Stimulated activated CD4-positive, alpha-beta T cell treated with anti-CD3 and anti-CD28 coated beads, Interleukin-2, amount 100 ng/mL, for 4 hours (primary cell): ENCODE measurements at places on chromosomes 13 and 19.

GRCh38 chr13:21901811-21902708 lies 231.2 kb downstream of the FGF9 start:
- no peak for DNase-seq

- DNase-seq, result no peak
Observed at GRCh38 chr13:101752432-101752831, 300.0 kb downstream of the ITGBL1 start.

DNA sequence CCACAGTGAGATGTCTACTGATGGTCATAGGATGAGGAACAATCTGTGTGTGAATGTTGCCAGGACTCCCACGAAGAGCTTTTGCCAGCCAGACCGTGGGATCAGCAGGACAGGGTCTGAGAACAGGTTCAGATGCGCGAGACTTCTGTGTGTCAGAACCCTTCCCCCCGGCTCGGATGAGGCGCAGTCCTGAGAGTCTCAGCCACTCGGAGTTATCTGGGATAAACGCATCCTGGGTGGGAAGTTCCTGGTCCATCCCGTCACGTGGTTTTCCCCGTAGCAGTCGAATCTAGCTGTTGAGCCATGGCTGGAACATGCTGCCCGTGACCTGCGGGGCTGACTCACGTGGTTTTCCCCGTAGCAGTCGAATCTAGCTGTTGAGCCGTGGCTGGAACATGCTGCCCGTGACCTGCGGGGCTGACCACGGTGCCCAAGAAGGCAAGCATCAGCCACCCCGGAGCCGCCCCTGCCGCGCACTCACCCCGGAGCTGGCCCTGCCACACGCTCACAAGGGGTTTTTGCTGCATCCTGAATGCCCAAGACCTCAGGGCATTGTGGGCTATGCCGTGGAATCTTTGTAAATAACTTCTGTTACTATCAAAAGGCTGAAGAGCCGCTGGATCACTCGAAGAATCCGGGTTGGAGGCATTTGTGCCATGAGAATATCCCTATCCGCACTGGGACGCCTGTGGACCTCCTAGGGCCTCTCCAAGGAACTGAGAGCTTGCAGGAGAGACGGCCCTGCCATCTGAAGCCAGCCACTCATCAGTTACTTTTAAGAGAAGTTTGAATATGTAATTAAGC lies 130.8 kb upstream of the MCF2L start:
- no peak for DNase-seq

- DNase-seq, result no peak
Observed at GRCh38 chr19:3477951-3478350, 2.4 kb downstream of the SMIM24 start.

DNA sequence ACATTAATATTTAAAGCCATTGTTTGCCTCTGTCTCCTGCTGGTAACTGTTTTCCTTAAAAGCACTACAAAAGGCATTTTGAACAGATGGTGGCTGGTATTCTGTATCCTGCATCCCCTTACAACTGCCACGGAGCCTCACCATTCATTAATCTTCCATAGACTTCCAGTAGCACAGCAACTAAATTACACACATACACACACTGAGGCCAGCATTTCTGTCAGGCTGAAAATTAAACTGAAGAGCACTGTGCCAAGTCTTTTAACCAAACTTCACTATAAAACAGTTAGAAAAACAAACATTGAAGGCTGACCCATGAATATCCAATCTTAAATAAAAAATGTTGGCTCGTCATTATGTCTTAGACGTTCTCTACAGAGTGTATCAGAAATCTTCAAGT lies 697.8 kb downstream of the DACH1 start:
- DNase-seq, result no peak

DNA sequence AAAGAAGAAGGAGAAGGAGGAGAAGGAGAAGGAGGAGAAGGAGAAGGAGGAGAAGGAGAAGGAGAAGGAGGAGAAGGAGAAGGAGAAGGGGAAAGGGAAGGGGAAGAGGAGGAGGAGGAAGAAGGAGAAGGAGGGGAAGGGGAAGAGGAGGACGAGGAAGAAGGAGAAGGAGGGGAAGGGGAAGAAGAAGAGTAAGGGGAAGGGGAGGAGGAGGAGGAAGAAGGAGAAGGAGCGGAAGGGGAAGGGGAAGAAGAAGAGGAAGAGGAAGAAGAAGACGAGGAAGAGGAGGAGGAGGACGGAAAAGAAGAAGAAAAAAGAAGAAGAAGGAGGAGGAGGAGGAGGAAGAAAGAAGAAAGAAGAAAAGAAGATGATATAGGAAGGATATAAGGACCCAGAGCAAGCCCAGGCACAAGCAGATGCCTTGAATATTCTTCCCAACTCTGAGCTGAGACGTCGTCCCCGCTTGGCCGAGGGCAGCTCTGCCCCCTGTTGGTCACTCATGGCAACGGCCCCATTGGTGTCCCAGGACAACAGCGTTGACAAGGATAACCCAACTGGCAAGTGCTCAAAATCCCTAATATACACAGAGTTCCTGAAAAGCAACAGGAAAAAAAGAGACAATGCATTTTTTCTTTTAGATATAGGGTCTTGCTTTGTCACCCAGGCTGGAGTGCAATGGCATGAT lies 30.6 kb upstream of the IGSF23 start:
- DNase-seq, result no peak

DNA sequence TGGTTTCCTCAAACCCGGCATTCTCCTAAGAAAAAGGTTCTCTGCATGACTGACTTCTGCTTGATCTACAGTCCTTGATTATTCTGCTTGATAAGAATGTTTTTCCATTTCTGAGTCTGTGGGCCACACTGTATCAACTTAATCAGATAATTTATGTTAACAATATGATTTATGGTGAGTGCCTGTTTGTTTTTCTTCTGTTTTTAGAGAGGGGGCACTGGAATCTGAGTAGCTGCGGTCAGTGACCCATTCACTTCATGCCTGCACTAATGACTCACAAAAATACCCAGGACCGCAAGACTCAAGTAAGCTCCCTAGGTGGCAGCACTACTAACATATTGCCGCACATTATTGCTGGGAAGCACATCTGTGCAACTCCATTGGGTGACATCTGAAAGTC lies 542.3 kb upstream of the ATXN8OS start:
- no peak for DNase-seq

DNA sequence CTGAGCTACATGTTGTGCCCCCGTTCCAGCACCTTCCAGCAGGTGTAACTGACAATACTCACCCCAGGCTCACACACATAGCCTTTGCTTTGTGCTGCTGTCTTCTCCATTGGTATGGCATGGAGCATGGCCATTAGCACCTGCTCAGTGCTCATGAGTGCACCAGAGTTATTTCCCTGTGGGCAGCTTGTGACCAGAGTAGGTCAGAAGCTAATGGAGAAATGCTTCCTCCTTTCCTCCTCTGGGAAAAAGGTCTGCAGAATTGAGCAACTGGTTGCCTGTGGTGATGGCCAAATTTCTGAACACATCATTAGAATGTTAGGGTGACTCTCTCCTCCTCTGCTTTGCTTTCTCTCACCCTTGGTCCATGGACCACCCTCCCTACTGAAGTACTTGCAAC lies 344.5 kb upstream of the TMTC4 start:
- no peak for DNase-seq

DNA sequence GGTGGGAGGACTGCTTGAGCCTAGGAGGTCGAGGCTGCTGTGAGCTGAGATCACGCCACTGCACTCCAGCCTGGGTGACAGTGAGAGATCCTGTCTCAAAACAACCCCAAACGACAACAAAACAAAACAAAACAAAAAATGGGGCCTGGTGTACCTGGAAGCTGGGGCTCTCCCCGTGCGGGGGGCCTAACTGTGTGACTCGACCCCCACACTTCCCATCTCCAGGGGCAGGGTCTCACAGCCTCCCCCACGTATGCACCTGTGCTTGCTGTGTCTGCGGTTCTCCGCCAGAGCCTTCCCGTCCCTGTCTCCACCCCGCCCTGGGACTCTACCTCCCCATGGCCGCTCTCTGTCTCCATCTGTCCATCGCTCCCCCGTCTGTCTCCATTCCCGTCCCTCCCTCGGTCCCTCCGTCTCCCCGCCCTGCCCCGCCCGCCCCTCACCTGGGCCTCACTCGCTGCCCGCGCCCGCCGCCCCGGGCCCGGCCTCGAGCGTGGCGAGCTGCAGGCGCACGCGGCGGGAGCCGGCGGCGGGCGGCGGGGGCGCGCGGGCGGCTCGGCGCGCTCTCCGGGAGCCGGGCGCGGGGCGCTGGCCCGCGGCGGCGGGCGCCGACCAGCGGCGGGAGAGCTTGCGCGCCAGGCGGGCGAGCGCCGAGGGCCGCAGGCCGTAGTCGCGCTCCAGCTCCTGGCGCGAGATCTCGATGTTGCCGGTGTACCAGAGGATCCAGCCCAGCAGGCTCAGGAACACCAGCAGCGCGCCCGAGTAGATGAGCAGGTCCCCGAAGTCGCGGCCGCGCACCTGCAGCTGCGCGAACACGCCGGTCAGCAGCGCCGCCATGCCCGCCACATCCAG lies 587 bp downstream of the TMEM238 start:
- DNase-seq, result no peak

- no peak for DNase-seq
Observed at GRCh38 chr13:27619093-27619727, 1.1 kb downstream of the LNX2 start.

DNA sequence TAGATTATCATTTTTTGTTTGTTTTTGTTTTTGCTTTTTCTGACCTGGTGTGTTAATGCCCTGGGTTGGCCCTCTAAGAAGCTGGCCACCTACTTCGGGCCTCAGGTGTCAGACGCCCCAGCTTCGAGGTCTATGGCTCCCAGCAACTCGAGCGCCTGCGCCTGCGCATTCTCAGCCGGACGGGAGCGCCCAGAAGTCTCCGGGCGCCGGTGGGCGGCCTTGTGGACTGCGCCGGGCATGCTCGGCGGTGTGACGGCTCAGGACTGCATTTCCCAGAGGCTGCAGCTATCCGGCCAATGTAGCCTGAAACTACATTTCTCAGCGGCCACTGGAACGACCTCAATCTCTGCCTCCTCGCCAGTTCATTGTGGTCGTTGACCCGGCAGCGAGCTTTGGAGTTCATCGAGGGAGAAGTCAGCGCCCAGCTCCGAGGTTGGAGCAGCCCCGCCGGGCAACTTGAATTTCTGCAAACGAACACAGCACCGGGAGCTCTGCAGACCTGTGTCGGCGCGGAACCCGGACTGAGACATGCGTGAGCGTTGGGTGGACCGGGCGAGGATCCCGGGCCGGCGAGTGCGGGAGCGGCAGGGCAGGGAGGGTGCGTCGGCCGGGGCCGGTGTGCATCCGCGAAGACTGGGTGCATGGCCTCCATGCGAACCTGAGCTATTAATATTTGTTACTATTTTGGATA lies at the start of gene ZNF30:
Gene ZNF30 (plus strand): TSS at position 219 of the 691 bp plus-strand sequence. CDS start 3,045 bp downstream, outside the sequence.
- DNase-seq, result peak; percentile 71

DNA sequence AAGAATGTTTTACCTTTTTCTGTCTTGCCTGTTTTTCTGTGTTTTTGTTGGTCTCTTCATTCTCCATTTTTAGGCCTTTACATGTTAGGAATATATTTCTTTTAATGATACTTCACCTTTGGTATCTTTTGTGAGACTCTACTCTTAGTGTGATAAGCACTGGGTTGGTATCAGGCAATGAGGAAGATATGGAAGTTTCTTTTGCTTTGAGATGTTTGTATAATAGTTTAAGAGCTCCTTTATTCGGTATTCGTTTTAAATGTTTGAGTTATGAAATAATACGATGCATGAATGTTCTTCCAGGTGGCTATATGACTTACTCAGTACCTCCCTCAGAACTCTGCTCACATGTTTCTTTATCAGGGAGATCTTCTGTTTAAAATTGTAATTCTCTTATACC lies 144.8 kb downstream of the PDS5B start:
- no peak for DNase-seq

DNA sequence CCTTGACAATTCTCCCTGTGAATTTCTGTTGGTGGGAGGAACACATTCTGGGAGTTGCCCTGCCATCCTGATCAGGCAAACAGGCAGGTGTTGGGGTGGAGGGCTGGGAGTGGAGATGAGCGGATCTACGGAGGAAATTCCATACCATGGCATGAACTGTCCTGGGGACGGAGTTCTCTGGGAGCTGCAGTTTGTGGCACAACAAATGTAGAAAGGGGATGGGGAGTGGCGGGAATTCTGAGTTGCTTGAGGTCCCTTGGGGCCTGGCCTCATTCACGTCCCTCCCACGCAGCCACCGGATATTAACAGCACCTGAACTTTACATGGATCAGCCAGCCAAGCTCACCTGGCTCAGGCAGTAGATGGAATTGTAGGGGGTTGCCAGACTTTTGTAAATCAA lies 70.0 kb downstream of the CHST8 start:
- DNase-seq, result no peak

- no peak for DNase-seq
Observed at GRCh38 chr19:571566-571974, 826 bp upstream of the BSG start.

DNA sequence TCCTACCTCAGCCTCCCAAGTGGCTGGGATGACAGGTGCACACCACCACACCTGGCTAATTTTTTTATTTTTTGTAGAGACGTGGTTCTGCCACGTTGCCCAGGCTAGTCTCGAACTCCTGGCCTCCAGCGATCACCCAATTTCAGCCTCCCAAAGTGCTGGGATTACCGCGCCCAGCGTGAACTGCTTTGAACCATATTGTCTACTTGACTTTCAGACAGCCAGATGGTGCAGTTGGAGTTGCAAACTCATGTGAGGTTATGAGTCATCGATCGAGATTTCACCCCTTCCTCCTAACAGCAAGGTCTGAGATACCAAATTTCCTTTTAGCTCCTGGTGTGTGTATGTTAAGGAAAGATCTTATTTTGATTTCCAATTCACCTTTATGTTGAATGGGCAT lies 2.7 kb downstream of the SLC27A1 start:
- DNase-seq, result no peak

DNA sequence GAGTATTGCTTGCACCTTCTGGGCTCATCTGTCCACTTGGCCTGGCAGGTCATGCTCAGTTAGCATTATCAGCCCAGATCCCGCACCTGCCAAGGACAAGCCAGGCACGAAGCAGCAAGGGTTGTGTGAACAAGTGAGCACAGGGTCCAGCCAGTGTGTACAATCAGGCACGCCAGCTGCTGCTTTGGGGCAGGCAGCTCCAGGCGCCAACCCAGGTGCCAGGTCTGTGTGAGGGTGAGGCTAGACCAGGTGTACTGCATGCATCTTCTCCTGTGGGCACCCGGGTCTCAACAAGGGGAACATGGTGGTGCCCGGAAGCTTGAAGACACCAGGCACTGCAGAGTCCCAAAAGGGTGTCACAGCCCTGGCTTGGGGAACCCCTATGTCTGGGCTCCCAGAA lies 1446.8 kb downstream of the PCDH9 start:
- no peak for DNase-seq

- peak; percentile 67 for DNase-seq
Observed at GRCh38 chr19:6530386-6531162, at the start of gene TNFSF9. TSS of gene TNFSF9 (plus strand) at chr19:6531026. CDS start at chr19:6531037, 11 bp downstream.

DNA sequence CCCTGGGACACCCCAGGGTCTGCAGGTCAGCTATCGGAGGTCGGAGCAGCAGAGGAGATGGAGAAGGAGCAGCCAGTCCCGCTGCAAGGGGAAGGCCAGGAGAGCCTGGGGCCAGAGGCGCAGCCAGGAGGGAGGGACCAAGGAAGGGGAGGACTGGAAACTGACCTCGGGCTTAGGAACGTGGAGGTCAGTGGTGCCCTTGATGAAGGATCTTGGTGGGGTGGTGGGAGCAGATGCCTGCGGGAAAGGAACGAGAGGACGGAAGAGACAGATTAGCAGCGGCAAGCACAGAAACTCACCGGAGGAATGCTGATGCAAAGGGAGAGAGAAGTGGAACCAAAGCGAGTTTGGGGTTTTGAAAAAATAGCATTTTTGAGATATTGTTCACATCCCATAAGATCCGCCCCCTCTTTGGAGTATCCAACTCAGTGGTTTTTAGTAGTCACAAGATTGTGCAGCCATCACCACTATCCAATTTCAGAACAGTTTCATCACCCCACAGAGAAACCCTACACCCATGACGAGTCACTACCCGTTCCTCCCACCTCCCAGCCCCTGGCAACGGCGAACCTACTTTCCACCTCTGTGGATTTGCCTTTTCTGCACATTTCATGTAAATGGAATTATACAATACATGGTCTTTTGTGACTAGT lies 22.1 kb downstream of the PLEKHF1 start:
- DNase-seq, result no peak
